ENCODE measurements at places on chromosomes 1 and 21. TPM values are rescaled to one million over a fixed set of nuclear protein-coding genes. Genes with fewer than 3 reads are reported as not detected.

Gene RIPK4
- 0.19 TPM for total RNA-seq

Gene NHLH1
- total RNA-seq = 0.33 TPM

Gene EFNA3
- total RNA-seq = 1.1 TPM

Gene KLF17
- not detected for total RNA-seq

Gene LIN28A
- 0.37 TPM for total RNA-seq

Gene GJA5
- total RNA-seq = not detected

Gene KCNJ9
- total RNA-seq = not detected

Gene INKA2
- total RNA-seq = 0.76 TPM

Gene COL24A1
- not detected for total RNA-seq

Gene ANGPTL3
- not detected for total RNA-seq

Gene TDRD5
- total RNA-seq = not detected

Gene GUCA2A
- total RNA-seq = not detected

Gene TTF2
- total RNA-seq = 60.7 TPM
